Pulmonary artery endothelial cell (primary cell): ENCODE measurements at places on chromosomes 12 and 14.

- no peak for DNase-seq
These were observed 36.1 kb downstream of the PPHLN1 start for GRCh38 chr12:42361909-42362646.

DNA sequence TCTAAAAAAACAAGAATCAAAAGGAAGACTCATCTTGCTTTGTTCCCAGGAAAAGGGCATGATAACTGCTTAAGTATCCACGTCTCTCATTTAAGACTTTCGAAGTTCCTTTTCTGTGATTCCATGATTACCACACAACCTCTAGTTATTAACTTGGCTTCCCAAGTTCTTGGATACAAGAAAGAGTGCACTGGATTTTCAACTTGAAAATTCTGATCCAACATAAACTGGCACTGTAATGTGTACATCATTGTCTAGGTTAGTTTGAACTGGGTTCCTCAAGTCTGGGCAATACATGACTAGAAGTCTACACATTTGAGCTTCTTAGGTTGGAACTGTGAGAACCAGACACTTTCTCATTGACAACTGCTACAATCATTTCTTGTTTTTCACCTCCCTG lies 1.6 kb downstream of the KLHL28 start:
- DNase-seq = no peak

- no peak for DNase-seq
These were observed 658.0 kb upstream of the MDGA2 start for GRCh38 chr14:48333221-48333920.

GRCh38 chr14:83300476-83301064 lies 1766.9 kb upstream of the SEL1L start:
- no peak for DNase-seq

- no peak for DNase-seq
These were observed 3.4 kb downstream of the PTHLH start for GRCh38 chr12:27968972-27969623.

DNA sequence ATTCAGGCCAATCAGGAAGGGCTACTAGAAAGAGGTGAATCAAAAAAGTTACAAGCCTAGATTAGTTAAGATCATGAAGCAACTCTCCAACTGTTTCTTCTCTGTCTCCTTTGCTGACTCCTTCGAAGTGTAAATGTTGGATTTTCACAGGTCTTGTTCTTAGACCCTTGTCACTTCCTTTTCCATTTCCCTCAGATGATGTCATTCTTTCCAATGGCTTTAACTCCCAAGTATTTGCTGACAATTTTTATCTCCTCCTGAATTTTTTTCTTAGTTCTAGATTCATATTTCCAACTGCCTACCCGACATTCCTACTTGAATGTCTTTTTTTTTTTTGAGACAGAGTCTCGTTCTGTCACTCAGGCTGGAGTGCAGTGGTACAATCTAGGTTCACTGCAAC lies 10.8 kb downstream of the GAS2L3 start:
- DNase-seq = peak; percentile 29

- DNase-seq = no peak
These were observed 89.6 kb downstream of the FBXW8 start for GRCh38 chr12:117000316-117000715.

DNA sequence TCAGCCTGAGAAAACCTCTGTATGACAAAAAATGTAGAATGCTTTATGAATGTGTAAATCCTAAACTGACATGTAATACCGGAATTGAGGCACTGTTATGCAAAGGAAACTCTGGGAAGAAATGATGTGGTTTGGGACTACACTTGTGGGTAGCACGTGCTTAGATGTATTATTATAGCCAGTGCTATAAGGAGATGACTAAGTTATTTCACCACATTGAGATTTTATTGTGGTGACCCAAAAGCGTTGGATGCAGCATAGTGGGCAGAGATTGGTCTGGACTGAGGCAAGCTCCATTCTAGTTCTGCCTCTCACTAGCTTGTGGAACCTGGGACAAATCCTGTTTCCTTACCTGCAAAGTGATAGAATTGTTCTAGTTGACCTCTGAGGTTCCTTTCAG lies 172.2 kb downstream of the SNAPC1 start:
- no peak for DNase-seq

GRCh38 chr12:66984962-66985361 lies 284.2 kb upstream of the CAND1 start:
- no peak for DNase-seq

GRCh38 chr12:24902511-24903328 lies 46.2 kb downstream of the BCAT1 start:
- DNase-seq = no peak

GRCh38 chr12:111222027-111222414 lies 146.9 kb downstream of the PHETA1 start:
- no peak for DNase-seq

GRCh38 chr14:57086271-57087162 lies 182.2 kb downstream of the EXOC5 start:
- DNase-seq = no peak

- DNase-seq = no peak
These were observed 7.7 kb downstream of the TNFAIP2 start for GRCh38 chr14:103130965-103131364.

DNA sequence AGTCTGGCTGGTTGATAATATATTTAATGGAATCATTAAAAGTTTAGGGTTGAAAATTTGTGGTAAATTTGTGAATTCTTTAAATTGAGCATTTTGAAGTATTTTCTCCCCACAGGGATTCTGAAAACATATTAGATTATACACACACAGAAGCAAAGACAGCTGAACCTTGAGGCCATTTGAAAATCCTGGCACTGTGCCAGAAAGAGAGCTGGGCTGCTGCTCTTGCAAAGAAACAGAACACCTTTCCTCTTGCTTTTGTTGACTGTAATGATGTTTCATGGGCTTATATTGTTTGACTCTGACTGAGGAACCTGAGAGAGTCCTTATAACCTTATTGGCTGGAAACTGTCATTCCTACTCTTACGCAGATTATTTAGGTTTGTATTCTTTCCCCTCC lies 4.8 kb downstream of the RNF34 start:
- DNase-seq = no peak
